Neural progenitor cell (in vitro differentiated cells): ENCODE measurements at places on chromosomes 12 and 14. TPM values are rescaled to one million over a fixed set of nuclear protein-coding genes. Genes with fewer than 3 reads are reported as not detected.
A peak's percentile ranks its signal among the peaks of the same experiment; 100 is the strongest.

GRCh38 chr12:99453836-99454538 lies 193.6 kb upstream of the GARIN6 start:
- H3K4me1 ChIP-seq, result no peaks in the 10 kb centered on the region
- no peak for DNase-seq
- no peaks in the 10 kb centered on the region for H3K27me3 ChIP-seq
- no peak overlapping the region for H3K4me3 ChIP-seq
- no peaks in the 10 kb centered on the region for H3K36me3 ChIP-seq

DNA sequence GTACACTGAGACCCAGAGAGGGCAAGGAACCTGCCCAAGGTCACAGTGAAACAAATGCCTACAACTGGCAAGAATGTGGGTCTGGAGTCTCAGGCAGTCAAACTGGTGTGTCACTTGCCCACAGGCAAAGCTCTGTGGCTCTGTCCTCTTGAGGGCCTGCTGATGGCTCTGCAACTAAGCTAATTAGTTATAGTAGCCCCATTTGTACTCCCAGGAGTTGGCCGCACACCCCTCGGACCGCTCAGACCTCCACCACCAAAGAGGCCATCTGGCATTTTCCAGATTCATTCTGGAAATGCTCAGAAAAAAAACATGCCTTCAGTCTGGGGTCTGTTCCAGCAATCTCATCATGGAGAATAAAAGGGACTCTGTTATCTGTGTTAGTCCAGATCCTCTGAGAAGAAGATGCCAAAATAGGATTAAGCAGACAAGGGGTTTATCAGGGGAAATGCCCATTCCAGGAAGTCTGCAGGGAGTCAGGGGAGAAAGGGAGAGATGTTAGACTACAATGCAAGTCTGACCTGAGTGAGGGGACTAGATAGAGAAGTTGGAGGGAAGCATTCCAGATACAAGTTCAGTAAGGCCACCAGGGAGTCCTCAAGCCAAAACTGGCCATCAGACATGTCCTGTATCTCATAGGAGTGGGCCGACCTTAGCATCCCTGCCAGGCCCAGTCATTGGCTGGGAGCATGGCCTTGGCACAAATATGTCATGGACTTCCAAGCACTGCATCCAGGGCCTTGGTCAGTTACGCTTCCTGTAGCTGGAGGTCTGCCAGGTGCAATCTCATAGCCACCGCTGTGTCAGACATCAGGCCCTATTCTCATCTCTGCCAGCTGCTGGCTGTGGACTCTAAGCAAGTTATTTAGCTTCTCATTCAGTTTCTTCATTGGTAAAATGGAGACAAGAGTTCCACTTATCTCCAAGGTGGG lies 15.4 kb upstream of the OAS1 start:
- H3K27ac ChIP-seq, result no peak overlapping the region
- no peaks in the 10 kb centered on the region for H3K27me3 ChIP-seq
- H3K4me3 ChIP-seq, result no peak overlapping the region
- no peak for DNase-seq
- H3K4me1 ChIP-seq, result no peaks in the 10 kb centered on the region
- H3K36me3 ChIP-seq, result no peaks in the 10 kb centered on the region

- no peak overlapping the region for H3K4me3 ChIP-seq
- peaks cover 30% of the 10 kb centered on the region for H3K4me1 ChIP-seq
- no peaks in the 10 kb centered on the region for H3K36me3 ChIP-seq
- DNase-seq, result no peak
- no peaks in the 10 kb centered on the region for H3K27me3 ChIP-seq
These were observed 71.0 kb downstream of the GNS start for GRCh38 chr12:64688219-64688618.

DNA sequence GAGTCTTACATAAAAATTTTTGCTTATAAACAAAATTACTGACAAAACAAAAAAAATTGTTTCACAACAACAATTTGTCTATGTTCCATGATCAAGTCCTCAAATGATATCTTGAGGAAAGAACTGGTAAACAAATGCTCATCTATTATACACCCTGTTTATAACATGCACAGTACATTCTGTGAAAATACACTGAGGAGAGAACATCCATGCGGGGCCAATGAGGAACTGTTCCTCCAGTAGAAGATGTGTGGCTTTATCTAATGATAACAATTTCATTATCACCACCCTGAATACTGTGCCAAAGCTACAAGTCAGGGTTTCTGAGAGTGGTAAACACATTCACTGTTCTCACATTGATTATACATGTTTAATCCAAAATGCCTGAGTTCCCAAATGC lies 10.8 kb downstream of the MLH3 start:
- no peaks in the 10 kb centered on the region for H3K27me3 ChIP-seq
- no peak overlapping the region for H3K27ac ChIP-seq
- H3K36me3 ChIP-seq, result no peaks in the 10 kb centered on the region
- no peaks in the 10 kb centered on the region for H3K4me1 ChIP-seq

- no peak overlapping the region for H3K27ac ChIP-seq
- H3K36me3 ChIP-seq, result no peaks in the 10 kb centered on the region
- DNase-seq, result no peak
- H3K4me3 ChIP-seq, result no peak overlapping the region
- H3K4me1 ChIP-seq, result peaks cover 4% of the 10 kb centered on the region
These were observed 390.5 kb upstream of the CLEC14A start for GRCh38 chr14:38646391-38646790.

DNA sequence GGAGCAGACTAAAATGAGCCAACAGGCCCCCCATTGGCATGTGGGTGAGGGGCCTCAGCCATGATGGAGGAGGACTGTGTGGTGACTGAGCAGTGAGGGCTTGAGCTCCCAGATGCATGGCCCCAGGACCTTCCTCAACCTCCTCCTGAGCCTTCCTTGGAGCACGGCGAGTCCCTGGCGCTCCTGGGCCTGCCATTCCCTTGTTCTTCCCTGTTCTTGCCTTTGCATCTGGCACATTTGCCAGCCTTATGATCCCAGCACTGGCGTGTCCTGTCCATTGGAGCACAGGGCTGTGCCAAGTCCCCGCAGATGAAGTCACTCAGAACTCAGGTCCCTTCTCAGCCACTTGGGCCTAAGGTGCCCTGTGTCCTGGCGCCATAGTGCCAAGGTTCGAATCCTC lies 40.3 kb upstream of the MEG3 start:
- H3K4me3 ChIP-seq, result no peak overlapping the region
- no peak for DNase-seq
- H3K27ac ChIP-seq, result no peak overlapping the region
- peaks cover 40% of the 10 kb centered on the region for H3K4me1 ChIP-seq
- no peaks in the 10 kb centered on the region for H3K27me3 ChIP-seq

DNA sequence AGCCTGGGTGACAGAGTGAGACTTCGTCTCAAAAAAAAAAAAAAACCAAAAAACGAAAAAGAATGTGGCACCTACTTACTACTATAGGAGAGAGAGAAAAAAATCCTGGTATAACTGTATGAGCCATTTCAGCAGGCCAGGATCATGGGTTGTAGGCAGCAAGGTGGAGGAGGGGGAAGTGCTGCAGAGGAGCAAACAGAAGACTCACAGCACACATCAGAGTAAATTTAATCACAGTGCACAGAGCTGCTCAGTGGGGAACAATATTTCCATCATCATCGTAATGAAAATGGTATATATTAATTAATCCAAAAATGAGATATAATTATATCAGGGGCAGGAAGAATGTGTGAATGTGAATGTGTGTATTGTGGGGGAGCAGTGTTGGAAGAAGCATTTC lies 175.8 kb downstream of the SLC2A13 start:
- no peak overlapping the region for H3K4me3 ChIP-seq
- H3K4me1 ChIP-seq, result no peaks in the 10 kb centered on the region
- H3K27ac ChIP-seq, result no peak overlapping the region
- no peak for DNase-seq
- no peaks in the 10 kb centered on the region for H3K27me3 ChIP-seq
- H3K36me3 ChIP-seq, result no peaks in the 10 kb centered on the region

DNA sequence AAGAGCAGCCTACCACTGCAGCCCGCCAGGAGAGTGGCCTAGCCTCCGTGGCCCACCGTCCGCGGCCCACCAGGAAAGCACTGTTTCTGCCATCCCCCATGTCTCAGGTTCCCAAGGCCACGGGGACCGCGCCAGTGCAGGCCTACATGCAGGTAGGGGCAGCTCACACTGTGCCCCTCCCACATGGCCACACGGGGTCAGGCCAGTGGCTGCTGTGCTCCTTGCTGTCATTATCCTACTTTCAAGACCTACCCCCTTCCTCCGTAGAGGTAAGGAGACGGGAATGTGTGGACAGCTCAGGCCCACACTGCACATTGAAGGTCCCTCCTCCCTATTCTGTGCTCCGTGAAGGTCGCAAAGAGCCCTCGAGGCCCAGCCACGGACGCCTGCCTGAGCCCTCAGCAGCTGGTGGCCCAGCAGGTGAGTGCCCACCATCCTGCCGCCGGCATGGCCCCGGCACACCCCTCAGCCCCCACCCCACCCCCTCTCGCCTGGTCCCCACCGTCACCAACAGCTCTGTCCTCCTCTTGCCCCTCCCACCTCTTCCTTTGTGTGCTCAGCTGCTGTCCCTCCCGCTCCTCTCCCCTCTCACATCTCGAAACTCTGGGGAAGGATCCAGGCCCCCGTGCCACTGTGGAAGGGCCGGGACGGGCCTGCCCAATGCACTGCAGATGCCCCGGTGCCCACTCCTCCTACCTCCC lies 10.0 kb downstream of the DDX51 start:
- no peaks in the 10 kb centered on the region for H3K4me1 ChIP-seq
- no peaks in the 10 kb centered on the region for H3K27me3 ChIP-seq
- H3K4me3 ChIP-seq, result no peak overlapping the region
- no peak overlapping the region for H3K27ac ChIP-seq

- no peak for DNase-seq
- no peaks in the 10 kb centered on the region for H3K36me3 ChIP-seq
- no peaks in the 10 kb centered on the region for H3K27me3 ChIP-seq
- H3K4me1 ChIP-seq, result no peaks in the 10 kb centered on the region
- no peak overlapping the region for H3K27ac ChIP-seq
These were observed 177.2 kb upstream of the RASSF8 start for GRCh38 chr12:25781232-25781631.

- no peaks in the 10 kb centered on the region for H3K27me3 ChIP-seq
- H3K27ac ChIP-seq, result no peak overlapping the region
- DNase-seq, result no peak
- H3K36me3 ChIP-seq, result no peaks in the 10 kb centered on the region
These were observed 155.1 kb downstream of the BTG1 start for GRCh38 chr12:91990525-91990924.

DNA sequence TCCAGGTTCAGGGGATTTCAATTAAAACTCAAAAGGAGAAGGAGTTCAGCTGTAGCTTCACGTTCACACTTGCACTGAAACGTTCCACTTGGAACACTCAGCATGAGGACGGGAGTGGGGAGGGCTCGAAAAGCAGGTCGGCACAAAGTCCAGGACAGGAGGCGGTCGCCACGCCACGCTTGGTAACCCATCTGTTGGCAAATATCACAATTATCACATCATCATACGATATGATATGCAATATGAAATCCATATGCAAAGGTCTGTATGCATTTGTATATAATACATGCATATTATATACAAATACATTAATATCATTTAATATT lies 17.2 kb downstream of the ADGRD1 start:
- no peak overlapping the region for H3K27ac ChIP-seq
- H3K27me3 ChIP-seq, result no peaks in the 10 kb centered on the region
- no peak for DNase-seq

- H3K36me3 ChIP-seq, result no peaks in the 10 kb centered on the region
- DNase-seq, result no peak
- no peak overlapping the region for H3K27ac ChIP-seq
- no peaks in the 10 kb centered on the region for H3K4me1 ChIP-seq
- H3K27me3 ChIP-seq, result no peaks in the 10 kb centered on the region
These were observed 22.7 kb downstream of the TRAFD1 start for GRCh38 chr12:112148031-112148513.

- H3K27ac ChIP-seq, result no peak overlapping the region
- H3K36me3 ChIP-seq, result no peaks in the 10 kb centered on the region
- H3K4me3 ChIP-seq, result no peak overlapping the region
- no peaks in the 10 kb centered on the region for H3K27me3 ChIP-seq
- no peak for DNase-seq
- H3K4me1 ChIP-seq, result no peaks in the 10 kb centered on the region
These were observed 775 bp downstream of the OR10P1 start for GRCh38 chr12:55637467-55637866.

DNA sequence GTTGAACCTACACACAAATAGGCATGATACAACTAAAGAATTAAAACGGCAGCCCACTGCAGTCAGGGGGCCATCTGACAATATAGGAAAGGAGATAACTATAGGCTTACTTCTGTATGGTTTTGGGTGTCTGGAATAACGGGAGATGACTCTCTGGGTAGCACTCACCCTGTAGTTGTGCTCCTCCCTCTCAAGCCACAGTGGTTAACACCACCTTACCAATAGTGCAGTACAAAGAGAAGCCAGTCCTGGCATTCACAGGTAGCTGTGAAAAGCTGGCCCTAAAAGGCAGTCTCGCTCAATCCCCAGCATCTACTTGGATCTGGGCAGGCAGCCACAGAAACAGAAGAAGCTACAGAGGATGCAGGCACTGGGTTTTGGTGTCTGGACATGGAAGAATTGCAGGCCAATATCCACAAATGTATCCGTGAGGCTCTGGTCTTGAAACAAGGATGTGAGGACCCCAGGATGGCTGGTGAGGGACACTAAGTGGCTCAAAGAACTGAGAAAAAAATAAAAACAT lies 93.0 kb downstream of the DPF3 start:
- H3K4me1 ChIP-seq, result peaks cover 19% of the 10 kb centered on the region
- H3K27ac ChIP-seq, result no peak overlapping the region
- DNase-seq, result no peak
- H3K4me3 ChIP-seq, result no peak overlapping the region

GRCh38 chr12:52076811-52077210 lies 2.7 kb upstream of the SMIM41 start:
- no peaks in the 10 kb centered on the region for H3K36me3 ChIP-seq
- peaks cover 8% of the 10 kb centered on the region for H3K4me1 ChIP-seq
- no peak overlapping the region for H3K4me3 ChIP-seq

GRCh38 chr12:64258576-64258975 lies 36.5 kb upstream of the KICS2 start:
- H3K27me3 ChIP-seq, result no peaks in the 10 kb centered on the region
- H3K4me3 ChIP-seq, result no peak overlapping the region
- no peak for DNase-seq
- H3K36me3 ChIP-seq, result no peaks in the 10 kb centered on the region

- no peak overlapping the region for H3K27ac ChIP-seq
- no peak overlapping the region for H3K4me3 ChIP-seq
- DNase-seq, result peak; percentile 13
- H3K36me3 ChIP-seq, result no peaks in the 10 kb centered on the region
- peaks cover 18% of the 10 kb centered on the region for H3K4me1 ChIP-seq
- no peaks in the 10 kb centered on the region for H3K27me3 ChIP-seq
These were observed 173.2 kb downstream of the SLC35F4 start for GRCh38 chr14:57692671-57693070.

- peak; percentile 43 for DNase-seq
- H3K27ac ChIP-seq, result no peak overlapping the region
- H3K27me3 ChIP-seq, result peaks cover 49% of the 10 kb centered on the region
- no peak overlapping the region for H3K4me3 ChIP-seq
- H3K4me1 ChIP-seq, result no peaks in the 10 kb centered on the region
These were observed 51.6 kb upstream of the PIWIL1 start for GRCh38 chr12:130286041-130286440.

The SERPINA12 gene
- not detected in 2 replicates for total RNA-seq

The ASPG gene
- total RNA-seq, result 0.87 and 1.2 TPM in 2 replicates

The FSCB gene
- total RNA-seq, result not detected in 2 replicates

The CDC42BPB gene
- 48.2 and 78.7 TPM in 2 replicates for total RNA-seq

The GLI1 gene
- total RNA-seq, result 0.12 and 0.71 TPM in 2 replicates
